ENCODE measurements at places on chromosomes 13 and 19.

- DNase-seq, result no peak
These were observed 29.9 kb upstream of the CEBPA start for GRCh38 chr19:33332248-33332647.

- DNase-seq, result no peak
These were observed 278.4 kb upstream of the DACH1 start for GRCh38 chr13:72145383-72145782.

DNA sequence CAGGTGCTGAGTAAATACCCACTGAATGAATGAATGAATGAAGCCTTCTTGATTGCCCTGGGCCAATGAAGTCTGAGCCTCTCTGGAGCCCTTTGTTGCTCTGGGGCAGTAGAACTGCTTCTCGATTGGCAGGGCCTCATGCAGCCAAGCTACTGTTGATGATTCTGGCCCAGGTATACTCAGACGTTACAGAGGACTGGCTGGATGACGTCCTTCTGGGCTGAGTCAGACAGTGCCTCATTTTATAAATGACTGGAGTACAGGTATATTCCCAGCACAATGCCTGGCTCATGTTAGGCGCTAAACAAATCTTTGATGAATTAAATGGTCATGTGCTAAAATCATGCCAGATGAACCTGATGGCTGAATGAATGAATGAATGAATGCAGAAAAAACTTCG, 243.8 kb upstream of the MAB21L1 start:
- DNase-seq, result no peak

- DNase-seq, result no peak
These were observed 6.6 kb upstream of the CEACAM16 start for GRCh38 chr19:44692379-44692721.

GRCh38 chr19:2227415-2228156, 8.5 kb downstream of the PLEKHJ1 start:
- no peak for DNase-seq
